ENCODE measurements at places on chromosomes 1 and 21.

DNA sequence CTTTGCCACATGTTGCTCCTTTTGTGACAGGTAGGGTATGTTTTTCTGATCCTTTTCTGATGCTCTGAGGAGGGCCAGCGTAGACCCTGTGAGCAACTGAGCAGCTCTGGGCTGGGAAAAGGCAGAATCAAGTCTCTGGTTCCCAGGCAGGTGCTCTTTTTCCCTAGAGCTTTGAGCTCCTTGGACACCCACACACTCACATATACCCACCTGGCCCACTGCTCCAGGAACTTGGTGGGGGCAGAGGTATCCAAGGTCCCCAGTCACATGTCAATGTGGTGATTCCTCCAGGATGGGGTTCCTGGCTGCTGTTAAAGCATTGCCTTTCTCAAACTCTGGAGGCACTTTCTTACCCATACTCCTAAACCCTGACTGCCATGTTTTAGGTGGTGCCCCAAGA, 5.4 kb downstream of the CD2 start:
- no peak for DNase-seq

- DNase-seq, result peak; percentile 70
Observed at GRCh38 chr1:115807723-115808122, 33.2 kb downstream of the NHLH2 start.

DNA sequence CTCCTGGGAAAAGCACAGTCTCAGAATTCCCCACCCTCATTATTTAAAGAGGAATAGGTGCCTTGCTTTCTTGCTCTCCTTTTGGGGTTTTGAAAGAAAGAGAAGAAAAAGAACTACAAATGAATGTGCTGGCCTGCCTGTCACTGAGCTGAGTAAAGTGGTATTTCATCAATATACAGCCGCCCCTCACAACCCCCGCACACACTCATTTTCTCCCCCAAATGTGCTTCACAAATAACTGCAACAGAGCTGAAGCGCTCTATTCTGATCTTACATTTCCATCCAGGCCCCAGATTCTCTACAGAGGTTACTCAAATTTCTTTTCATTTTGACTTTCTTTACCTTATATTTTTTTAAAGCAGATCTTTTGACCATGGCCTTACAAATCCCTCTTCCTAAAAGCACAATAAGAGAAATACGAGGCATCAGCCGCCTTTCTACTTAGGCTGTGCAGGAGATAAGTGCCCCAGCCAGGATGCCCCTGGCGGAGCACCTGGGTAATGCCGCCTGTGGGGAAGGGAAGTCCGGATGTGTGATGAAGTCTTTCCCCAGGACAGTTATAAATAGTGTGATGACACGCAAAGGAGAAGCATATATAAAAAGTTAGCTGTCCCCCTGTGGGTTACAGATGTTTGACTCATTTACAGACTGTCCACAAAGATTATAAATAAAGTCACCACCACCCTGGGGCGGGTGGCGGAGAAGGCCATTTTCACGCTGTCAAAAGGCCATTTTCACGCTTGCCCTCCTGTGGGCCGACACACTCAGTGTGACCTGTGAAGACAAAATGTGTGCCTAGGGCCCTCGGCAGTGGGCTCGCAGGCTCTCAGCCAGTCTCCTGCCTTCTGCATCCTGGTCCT, 6.5 kb downstream of the KCNN3 start:
- DNase-seq, result no peak

DNA sequence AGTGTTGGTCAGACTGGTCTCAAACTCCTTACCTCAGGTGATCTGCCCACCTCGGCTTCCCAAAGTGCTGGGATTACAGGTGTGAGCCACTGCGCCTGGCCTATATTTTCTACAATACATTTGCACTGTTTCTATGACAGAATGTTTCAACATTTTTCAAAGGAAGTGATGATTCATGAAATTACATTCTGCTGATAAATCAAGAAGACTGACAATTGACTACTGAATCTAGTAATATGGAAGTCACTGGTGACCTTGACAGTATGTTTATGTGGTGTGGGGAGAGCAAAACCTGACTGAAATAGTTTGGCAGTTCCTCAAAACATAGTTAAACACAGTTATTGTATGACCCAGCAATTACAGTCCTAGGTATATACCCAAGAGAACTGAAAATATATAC, 18.1 kb downstream of the LRIF1 start:
- DNase-seq, result no peak

DNA sequence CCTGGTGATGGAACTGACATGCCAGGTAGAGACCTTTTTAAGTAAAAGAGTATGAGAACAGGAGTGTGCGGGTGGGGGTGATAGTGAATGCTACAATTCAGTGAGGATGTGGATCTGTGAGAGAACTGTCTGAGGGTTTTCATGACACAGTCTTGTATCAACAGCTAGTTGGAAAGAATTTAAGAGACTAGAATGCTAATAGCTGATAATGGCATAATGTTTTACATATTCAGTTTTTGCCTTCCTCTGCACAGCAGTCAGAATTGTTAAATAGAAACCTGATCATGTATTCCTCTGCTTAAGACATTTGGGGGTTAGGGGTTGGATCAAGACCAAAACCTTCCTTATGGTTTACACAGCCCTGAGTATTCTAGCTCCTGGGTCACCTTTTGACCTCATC, 152.8 kb upstream of the ZRANB2 start:
- no peak for DNase-seq

- DNase-seq, result no peak
Observed at GRCh38 chr1:206954459-206955342, 8.4 kb upstream of the PIGR start.

- DNase-seq, result no peak
Observed at GRCh38 chr1:16088351-16088911, 15.0 kb upstream of the FAM131C start.

DNA sequence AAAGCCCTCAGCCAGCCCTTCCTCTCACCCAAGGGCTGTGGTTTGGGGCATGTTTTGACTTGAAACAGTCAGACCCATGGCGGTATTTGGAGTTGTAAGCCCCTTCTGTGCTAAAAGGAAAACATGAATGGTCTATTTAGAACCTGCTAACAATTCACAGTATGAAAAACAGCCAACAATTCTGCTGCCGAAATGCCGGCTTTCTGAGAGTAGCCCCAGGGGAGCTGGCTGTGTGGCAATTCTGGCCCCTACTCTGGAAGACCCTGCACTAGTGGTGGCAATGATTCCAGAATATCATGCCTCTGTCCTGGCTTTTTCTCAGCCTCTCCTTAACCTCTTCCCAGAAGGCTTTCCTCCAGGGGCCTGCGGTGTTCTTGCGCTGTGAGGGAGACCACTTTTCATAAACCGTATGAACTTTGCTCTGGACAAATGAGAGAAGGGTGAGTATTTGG, 118.7 kb downstream of the EDEM3 start:
- DNase-seq, result no peak

- no peak for DNase-seq
Observed at GRCh38 chr1:240170266-240170665, 78.6 kb downstream of the FMN2 start.

GRCh38 chr21:44408226-44408625, 47.1 kb upstream of the LRRC3 start:
- no peak for DNase-seq

DNA sequence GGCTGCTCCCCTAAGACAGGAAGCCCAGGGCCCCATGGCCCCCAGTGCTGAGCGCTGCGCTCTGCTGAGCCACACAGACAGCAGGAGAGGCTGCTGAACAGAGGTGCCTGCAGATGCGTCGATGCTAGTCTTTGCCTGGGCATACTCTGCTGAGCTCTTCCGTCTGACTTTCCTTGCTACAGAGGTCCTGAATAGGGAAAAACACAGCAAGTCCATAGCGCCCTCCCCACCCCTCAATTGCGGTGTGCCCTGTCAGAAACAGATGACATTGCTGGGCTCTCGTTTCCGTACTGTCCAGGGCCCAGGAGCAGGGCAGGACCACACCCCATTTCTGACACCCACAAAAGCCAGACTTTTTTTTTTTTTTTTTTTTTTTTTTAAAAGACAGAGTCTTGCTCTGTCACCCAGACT, 252.5 kb downstream of the SDCCAG8 start:
- no peak for DNase-seq

DNA sequence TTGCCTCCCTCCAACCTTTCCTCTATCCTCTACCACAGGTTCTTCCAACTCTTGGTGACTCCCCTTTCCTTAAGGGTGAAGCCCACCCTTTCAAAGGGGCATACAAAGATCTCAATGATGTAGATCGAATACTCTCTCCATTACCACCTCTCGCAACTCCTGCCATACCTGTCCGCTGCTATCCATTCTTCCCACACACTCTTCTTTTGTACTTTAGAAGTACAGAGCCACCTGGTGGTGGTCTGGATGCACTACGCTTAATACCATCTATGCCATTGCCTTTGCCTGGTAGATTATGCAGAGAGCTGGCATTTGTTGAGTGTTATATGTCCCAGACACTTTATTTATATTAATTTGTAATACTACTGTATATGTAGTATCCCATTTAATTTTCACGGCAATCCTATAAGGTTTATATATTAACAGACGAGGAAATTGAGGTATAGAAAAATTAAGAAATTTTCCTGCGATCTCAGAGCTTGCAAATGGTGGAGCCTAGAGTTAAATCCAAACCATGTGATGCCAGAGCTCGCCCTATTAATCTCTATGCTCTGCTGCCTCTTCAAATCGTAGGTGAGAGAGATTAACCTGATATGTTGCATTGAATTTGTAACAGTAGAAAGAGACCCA, 22.9 kb downstream of the TSHB start:
- peak; percentile 69 for DNase-seq

- no peak for DNase-seq
Observed at GRCh38 chr1:54225378-54225777, 25.4 kb downstream of the MRPL37 start.

DNA sequence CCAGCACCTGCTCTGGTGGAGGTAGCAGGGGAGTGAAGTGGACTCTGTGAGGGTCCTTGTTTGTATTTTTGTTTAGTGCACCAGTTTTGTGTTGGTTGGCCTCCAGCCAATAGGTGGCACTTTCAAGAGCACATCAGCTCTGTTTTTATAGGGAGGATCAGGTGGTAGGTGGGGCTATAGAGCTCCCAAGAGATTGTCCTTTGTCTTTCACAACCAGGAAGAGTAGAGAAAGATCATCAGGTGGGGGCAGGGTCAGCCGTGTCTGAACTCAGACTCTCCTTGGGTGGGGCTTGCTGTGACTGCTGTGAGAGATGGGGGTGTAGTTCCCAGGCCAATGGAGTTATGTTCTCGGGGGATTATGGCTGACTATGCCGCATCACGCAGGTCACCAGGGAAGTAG, 159.8 kb downstream of the ZNF326 start:
- no peak for DNase-seq

DNA sequence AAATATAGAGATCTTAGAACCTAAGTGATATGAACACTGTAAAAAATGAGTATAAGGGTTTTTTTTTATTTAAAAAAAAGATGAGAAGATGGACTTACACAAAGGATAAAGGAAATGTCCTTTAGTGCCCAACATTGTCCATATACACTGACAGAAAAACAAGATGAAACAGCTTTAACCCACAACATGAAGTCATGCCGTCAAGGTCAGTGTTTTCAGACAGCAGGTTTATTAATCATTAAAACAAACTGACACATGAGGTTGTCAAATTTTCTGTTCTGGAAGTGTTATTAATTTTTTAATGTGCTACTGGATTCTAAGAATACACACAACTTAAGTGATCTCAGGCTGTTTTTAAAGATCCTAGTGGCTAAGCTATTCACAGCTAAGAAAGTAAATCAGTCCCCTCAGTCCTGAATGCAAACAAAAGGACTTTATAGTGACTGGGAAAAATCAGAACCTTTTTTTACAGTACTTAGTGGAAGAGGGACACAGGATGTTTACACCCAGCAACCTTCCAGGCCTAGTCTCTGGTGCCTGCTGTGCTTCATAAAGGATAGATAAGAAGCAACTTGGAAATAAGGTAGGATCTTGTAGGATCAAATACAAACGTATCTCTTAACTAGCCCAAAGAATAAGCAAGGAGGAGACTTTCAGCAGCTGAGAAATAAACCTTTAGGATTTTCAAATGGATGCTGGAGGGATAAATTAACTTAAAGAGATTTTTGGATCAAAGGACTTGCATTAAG, 21.9 kb upstream of the PKN2 start:
- no peak for DNase-seq

GRCh38 chr1:31782421-31783410, 18.6 kb upstream of the ADGRB2 start:
- DNase-seq, result no peak

- DNase-seq, result peak; percentile 33
Observed at GRCh38 chr1:82485591-82486369, 685.0 kb downstream of the ADGRL2 start.

- DNase-seq, result peak; percentile 41
Observed at GRCh38 chr1:155309423-155310021, 856 bp downstream of the FDPS start.

DNA sequence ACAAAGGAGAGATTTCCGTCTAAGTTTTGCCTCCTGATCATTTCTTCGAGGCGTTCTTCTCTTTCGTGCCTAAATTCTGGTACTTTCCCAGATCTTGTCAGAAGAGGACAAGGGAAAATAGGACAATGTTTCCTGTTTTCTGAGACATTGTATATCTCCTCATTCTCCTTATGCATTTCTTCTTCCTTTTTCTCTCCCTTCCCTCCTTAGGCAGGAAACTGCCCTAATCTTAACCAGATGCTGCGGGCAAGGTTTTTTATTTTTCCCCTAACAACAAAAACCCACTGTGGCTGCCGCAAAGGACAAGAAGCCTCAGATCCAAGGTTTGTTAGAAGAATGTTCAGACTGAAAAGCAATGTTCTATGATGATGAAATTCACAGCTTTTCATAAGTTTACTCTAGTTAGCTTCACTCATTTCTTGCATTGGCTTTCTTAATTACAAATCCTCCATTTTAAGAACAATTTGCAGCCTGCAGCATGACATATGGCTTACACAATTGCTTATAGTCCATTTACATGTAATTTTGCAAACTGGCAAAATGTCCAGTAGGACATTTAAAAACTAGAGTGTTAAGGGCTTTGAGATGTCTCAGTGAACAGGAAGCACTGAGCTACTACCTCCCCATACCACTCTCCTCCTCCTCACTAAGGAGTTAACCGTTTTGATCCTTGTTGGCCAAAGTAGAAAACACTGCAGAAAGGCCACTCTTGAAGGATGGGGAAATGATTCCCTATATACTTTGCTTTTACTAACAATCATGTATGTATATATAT, 624 bp downstream of the CTSK start:
- no peak for DNase-seq

GRCh38 chr1:113276507-113276906, 113.8 kb upstream of the MAGI3 start:
- no peak for DNase-seq

DNA sequence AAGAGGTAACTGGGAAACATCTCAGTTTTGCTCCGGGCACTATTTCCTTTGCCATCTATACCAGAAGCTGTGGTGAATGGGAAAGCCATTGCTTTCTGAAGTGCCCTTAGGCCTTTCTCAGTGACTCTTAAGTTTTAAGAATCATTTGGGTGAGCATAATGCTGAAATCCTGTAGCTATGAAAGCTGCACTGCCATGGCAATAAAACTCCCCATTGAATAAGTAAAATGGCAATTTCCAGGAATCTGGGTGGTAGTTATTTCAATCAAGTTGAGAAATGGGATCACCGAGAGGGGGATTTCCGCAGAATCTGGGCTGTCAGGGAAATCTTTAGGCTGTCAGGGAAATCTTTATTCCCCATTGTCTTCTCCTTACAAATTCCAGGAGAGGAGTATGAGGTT, 26.8 kb upstream of the MACF1 start:
- DNase-seq, result no peak
